IPS DF 19.7 (cell line): ENCODE measurements at places on chromosomes 5 and 9.
A peak's percentile ranks its signal among the peaks of the same experiment; 100 is the strongest.

- peak; percentile 45 for DNase-seq
Observed at GRCh38 chr9:4366591-4367330, 66.9 kb upstream of the GLIS3 start.

DNA sequence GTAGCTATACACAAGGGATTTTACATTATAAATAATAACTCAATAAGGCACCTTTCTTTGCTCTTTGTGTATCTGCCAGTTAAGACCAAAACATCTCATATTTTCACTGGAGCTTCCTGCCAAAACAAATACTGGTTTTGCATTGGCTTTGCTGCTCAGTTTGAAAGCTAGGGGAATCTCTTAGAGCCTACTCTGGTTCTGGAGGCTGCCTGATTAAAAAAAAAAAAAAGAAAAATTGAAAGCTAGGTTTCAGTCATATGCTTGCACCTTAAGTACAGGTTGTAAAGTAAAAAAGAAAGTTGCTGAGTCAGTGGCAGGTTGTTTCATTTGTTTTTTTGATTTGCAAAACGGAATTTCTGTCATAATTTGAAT lies 2.3 kb downstream of the DENND4C start:
- no peak for DNase-seq

DNA sequence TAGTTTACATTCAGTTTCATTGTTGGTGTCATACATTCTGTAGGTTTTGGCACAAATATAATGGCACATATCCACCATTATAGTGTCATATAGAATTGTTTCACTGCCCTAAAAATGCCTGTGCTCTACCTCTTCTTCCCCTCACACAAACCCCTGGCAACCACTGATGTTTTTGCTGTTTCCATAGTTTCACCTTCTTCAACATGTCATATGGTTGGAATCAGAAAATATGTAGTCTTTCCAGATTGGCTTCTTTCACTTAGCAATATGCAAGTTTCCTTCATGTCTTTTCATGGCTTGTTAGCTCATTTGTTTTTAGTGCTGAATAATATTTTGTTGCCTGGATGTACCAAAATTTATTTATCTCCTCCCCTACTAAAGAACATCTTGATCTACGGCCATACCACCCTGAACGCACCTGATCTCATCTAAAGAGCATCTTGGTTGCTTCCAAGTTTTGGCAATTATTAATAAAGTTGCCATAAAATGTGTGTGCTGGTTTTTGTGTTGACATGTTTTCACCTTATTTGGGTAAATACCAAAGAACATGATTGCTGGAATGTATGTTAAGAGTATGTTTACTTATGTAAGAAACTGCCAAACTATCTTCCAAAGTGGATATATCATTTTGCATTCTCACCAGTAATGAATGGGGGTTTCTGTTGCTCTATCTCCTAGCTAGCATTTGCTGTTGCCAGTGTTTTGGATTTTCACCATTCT lies 17.0 kb upstream of the CDK20 start:
- no peak for DNase-seq

DNA sequence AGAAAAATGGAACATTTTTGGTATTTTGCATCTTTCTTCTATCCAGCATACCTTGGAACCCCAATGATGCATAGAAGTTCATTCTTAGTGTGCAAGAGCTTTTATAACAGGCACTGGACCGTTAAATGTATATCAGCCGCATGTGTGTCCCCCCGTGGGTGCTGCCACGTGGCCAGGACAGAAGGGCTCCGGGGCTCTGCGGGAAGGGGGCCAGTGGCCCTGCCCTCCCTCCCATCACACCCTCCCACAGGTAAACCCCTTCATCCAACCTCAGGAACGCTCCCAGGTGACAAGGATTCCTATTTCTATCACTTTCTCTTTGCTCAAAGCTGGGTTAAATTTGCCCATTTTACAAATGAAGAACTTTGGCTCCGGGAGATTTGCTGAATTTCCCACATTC lies 393.4 kb upstream of the IRX4 start:
- no peak for DNase-seq

DNA sequence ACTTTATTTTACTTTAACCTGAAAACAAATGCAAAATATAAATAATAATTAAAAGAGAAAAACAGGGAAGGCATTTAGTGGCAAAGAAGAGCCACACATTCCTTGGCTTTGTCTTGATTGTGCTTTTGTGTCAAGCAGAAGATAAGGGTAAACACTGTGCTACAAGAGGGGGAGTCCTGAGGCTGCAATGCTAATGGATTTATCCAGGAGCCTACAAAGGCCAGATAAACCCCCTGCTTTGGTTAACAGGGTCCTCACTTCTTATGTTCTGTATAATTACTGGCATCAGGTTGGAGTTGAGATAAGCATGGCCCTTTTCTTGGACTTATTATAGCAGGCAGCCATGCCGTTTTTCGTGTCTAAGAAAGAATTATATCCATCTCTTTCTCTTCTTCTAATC lies 302.8 kb downstream of the EFNA5 start:
- no peak for DNase-seq

DNA sequence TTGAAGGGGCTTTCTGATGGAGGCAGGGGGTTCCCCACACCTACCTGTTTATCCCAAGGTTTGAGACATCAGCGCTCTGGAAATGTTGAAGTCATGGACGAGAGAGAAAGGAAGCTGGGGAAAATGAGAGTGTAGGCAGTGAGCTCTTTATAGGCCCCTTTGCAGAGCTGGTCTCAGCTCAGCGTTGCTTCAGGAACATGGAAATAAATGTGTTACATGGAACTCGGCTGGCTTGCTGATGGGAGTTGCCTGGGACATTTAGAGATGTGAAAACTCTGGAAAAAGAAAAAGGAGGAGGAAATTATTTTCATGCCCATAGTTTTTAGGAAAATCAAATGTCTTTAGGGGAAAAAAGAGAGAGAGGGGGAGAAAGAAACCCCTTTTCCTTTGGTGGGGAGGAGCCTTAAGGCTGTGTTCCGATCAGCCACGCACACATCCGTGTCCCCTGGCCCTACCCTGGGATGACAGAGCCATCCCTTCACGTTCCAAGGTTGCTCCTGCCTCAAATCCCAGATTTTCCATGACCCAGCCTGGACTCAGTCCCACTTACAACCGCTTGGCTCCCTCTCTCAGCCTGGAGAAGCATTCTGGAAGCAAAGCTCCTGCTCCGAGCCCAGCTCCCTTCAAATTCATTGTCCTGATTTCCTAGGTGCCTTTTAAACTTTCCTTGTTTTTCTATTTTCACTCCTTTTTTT lies 78.3 kb downstream of the COL27A1 start:
- DNase-seq, result no peak

- no peak for DNase-seq
Observed at GRCh38 chr9:116543731-116544400, 143.2 kb upstream of the TRIM32 start.

- no peak for DNase-seq
Observed at GRCh38 chr5:82045554-82046275, 73.9 kb downstream of the ATG10 start.

GRCh38 chr5:9063615-9064245 lies 482.1 kb downstream of the SEMA5A start:
- no peak for DNase-seq

DNA sequence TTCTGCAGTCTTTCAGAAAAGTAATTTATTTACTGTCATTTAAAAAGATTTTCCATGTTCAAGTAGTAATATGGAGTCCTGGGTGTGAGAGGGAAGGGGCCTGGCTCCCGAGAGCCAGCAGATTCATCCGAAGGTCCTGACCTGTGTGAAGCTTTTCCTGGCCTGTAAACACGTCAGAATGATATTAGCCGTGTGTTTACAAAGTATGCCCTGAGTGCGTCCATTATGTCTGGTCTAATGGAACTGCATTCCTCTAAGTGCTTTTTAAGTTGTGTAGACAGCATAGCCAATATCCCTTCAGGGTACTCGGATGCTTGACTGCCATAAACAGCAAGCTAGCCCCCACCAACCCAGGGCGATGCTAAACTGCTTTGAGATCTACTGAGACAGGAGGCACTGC lies 495.2 kb downstream of the AGTPBP1 start:
- no peak for DNase-seq

DNA sequence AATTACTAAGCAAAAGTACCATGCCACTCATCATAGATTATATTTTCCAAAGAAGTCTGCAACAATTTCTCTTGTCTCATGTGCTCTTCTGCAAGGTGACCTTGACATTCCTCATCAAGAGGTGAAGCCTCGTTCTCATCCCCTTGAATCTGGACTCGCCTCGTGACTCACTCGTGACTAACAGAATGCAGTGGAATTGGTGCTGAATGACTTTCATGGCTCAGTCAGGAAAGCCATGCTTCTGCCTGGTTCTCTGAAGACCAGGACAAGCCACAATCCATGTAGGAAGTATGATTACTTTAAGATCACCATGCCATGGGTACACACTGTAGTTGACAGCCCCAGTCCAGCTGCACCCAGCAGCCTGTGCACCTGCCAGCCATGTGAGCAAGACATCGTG lies 335.8 kb downstream of the GADD45G start:
- no peak for DNase-seq

DNA sequence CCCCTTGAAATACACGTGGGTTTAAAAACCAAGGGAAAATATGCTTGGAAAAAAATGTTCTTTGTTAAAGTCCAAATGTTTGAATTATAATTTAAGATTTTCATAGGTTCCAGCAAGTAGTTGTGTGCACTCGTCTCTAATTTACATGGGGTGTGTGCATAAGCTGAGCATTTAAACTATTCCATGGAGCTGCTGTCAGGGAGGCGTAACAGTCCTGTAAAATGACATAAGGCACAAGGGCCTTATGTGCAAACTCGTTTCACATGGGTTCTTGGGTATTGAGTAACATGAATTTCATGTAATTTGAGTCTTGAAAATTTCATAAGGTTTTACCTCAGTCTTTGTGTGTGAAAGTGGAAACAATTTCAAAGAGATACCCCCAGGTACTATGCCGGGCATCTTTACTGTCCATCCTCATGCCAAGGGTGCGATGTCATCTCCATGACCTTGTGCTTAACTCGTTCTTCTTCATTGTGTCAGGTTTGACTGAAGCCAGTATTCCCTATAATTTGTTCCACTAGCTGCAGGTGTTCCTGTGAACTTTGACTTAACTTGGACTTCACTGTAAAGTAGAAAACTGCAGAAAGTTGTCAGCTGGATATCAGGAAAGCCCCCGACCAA lies 359.3 kb downstream of the SH3GL2 start:
- DNase-seq, result no peak

DNA sequence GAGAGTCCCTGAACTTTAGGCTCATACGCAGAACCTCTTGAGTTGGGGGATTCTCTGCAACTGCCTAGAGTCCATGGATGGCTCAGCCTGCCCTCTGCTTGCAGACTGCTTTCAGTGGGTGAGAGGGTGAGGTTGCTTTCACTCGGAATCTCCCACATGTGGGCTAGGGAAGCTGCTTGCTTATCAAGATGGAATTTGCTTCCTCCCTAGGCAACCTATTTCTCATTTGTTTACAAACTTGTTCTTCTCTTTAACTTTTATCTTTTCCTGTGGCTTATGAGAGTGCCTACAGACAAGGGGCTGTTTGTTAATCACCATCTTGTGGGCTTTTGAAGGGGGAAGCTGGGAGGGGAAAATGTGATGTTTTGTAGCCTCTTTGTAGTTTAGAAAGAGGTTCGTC lies 10.0 kb downstream of the TLE4 start:
- no peak for DNase-seq

- no peak for DNase-seq
Observed at GRCh38 chr9:127835991-127836516, 18.4 kb downstream of the ENG start.

GRCh38 chr5:93616538-93617174 lies 33.6 kb downstream of the NR2F1 start:
- DNase-seq, result no peak

DNA sequence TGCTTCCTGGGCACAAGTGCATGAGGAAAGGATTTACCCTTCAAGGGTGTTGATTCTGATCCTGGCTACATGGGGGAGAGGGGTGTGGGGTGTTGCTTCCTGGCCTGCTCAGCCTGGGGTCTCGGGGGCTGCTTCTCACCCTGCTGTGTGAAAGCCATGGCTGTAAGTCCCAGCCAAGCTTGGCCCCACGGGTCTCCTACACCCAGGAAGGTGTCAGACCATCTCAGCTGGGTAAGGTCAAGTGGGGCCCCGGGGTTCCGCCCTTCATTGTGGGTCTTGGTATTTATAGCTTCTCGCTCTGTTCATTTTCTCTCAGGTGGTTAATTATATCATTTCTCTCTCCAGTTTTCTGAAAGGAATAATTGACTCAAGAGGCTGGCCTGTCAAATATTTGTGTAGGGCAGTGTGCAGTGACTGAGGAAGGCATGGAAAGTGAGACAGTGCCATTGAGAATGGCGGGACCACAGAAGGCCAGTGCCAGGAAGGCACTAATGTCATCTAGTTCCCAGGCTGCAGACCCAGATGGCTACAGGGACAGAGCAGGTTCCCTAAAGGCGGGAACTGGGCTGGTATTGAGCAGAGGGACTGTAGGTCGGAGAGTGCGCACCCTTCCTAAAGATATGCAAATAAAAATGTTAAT lies 126.0 kb downstream of the FOXD1 start:
- no peak for DNase-seq

- no peak for DNase-seq
Observed at GRCh38 chr5:58871648-58872242, 288.9 kb downstream of the RAB3C start.

- DNase-seq, result no peak
Observed at GRCh38 chr9:23717505-23717904, 108.5 kb downstream of the ELAVL2 start.

DNA sequence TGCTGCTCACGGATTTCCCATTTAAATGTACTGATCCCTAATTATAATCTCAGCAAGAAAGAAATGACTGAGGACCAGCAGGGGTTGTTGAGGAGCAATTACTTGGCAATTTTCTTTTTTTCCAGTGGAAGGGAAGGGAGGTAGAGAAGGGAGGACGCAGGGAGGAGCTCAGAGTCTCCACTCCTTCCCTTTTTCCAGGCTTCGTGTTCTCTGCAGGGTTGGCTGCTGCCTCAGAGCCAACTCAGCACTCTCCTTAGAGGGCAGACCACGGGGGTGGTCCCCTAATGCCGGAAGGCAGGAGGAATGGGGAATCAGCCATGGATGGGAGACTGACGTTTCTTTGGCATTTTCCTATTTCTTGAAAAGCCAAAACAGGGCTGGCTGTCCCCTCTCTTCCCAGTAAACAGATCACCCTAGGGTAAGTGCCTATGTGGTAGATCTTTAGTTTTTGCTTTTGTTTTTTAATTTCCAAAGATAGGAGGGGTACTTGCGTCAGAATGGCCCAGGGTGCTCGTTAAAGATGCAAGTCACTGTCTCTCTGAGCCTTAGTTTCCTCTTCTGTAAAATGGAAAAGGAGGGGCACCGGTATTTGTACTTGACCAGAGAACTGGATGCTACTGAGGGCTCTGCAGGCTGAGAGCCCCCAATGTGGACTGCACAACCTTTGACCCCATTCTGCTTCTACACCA lies 39.6 kb upstream of the LCP2 start:
- no peak for DNase-seq
